ENCODE measurements at places on chromosomes 1 and 21. TPM values are rescaled to one million over a fixed set of nuclear protein-coding genes. Genes with fewer than 3 reads are reported as not detected.

FCRL6 gene
- 2.1 TPM for total RNA-seq

DNA sequence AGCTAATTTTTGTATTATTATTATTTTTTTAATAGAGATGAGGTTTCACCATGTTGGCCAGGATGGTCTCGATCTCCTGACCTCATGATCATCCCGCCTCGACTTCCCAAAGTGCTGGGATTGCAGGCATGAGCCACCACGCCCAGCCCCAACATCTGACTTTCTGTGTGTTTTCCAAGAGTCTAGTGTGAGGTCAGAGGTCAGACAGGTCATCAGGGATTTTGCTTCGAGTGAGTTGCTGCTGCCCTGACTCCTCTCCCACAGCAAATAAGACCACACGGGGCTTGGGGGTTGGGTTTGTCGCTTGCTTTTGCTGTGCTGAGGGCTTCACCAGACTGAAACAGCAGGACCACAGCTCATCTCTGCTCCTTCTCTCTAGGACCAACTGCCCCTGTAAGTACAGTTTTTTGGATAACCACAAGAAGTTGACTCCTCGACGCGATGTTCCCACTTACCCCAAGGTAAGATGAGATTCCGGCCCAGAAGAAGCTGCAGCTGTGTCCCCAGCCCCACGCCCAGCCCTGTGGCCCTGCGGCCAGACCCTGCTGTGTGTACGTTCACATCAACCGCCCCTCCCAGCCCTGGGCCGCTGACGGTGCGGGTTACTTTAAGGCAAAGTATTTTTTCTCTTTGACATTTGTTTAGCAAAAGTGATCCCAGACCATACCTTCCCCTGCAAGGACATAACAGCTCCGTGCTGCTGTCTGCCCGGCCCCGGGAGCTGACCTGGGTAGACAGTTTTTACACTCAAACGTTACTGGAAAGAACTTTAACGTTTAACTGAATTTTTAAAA is 97.5 kb downstream of the PDE9A start:
- peaks cover 16% of the 10 kb centered on the region for H3K4me1 ChIP-seq
- H3K27ac ChIP-seq = no peak overlapping the region
- H3K36me3 ChIP-seq = peaks cover 18% of the 10 kb centered on the region
- no peaks in the 10 kb centered on the region for H3K27me3 ChIP-seq

GRCh38 chr1:175823406-175823805 is 80.0 kb upstream of the TNR start:
- H3K4me1 ChIP-seq = no peaks in the 10 kb centered on the region
- no peak overlapping the region for H3K4me3 ChIP-seq

S100A7A gene
- total RNA-seq = not detected

DNA sequence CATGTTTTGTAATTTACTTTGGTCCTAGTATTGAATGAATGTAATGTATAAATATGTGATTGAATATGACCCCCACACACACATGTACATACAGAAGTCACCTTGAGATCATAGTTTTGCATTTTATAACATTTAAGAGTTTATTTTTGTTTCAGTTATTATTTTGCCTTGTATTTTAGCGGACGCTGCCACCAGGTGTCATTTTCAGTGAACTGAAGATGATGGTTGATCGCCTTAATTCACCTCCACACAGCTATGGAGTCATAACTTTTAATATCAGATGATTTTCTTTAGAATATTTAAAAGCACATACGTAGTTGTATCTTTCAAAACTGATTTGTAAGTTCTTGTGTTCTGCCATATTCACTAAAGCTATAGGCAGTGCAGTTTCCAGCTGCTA is 130.4 kb downstream of the DYRK1A start:
- peaks cover 24% of the 10 kb centered on the region for H3K4me1 ChIP-seq
- no peaks in the 10 kb centered on the region for H3K36me3 ChIP-seq
- no peaks in the 10 kb centered on the region for H3K27me3 ChIP-seq
- H3K4me3 ChIP-seq = no peak overlapping the region
- DNase-seq = no peak

AGMAT gene
- total RNA-seq = 11.0 TPM

DNA sequence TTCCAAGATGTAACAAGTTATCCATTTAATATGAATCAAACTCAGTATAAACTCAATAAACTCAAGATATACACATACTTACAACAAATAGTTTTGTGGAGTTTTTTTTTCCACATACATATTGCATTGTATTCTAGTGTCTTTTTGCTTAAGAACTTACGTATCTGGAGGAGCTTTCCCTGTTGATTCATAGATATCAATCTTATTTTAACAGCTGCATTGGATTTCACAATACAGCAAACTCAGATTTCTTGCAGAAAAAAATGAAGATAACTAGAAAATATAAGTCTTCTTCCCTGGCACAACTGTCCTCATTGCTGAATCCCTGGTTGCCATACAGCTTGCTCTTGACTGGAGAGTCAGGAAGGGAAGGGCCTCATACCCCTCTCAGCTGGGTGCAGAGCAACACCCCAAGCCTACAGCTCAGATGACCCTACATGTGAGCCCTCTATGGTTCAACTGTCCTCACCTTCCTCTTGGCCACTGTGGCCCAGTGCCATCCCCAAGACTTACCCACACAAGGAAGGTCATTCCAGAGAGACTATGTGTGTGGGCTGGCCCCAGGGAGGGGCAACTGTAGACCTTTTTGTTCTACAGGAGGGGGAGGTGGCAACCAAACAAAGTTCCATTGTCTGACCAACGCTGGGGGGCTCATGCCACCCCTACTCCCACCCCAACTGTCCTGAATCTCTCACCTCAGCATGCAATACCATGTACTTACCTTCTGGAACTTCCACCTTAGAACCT is 1.7 kb downstream of the MPZ start:
- H3K36me3 ChIP-seq = peaks cover 7% of the 10 kb centered on the region
- no peak for DNase-seq
- H3K4me3 ChIP-seq = no peak overlapping the region
- H3K27me3 ChIP-seq = no peaks in the 10 kb centered on the region
- peak overlapping the region; percentile 82 for H3K27ac ChIP-seq
- H3K4me1 ChIP-seq = peaks cover 14% of the 10 kb centered on the region

CFAP141 gene
- total RNA-seq = not detected

GFI1 gene
- total RNA-seq = 18.2 TPM

DNA sequence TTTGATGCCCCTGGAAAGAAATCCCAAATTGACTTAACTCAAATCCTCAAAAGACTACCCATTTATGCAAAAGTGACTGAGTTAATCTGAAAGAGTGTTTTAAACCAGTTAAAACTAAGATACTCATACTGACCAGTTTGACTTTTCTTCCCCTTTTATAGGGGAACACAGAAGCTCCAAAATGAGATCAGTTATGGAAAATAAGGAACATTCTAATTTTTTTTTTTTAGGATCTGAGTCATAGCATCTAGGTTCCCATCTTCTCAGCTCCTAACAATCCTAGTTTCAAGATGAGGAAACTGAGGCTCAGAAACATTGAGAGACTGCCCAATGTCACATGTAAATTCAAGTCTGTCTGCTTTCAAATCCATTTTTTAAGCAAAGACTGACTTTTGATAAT is 231.1 kb upstream of the RUNX1 start:
- peaks cover 2% of the 10 kb centered on the region for H3K4me1 ChIP-seq
- H3K4me3 ChIP-seq = no peak overlapping the region
- H3K27me3 ChIP-seq = no peaks in the 10 kb centered on the region
- DNase-seq = no peak
- H3K27ac ChIP-seq = no peak overlapping the region

DNA sequence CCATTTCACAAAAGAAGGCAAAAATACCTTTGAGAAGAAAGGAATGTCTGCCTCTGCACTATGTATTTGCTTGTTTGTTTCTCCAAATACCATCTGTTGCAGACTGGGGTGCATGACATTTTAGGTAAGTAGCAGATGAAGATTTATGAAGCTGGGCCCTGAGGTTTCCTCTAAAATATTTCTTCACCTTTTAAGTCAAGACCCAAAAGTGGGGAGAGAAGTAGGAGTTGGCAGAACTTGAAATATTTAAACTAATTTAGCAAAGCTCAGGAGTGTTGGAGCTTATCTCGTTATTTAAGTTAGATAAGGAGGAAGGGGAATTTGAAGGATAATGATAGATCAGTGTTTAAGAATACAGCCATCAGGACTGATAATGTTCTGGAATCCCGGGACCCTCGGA is 152.9 kb downstream of the DHRS3 start:
- H3K4me3 ChIP-seq = no peak overlapping the region
- H3K4me1 ChIP-seq = peaks cover 21% of the 10 kb centered on the region
- H3K27ac ChIP-seq = no peak overlapping the region
- no peaks in the 10 kb centered on the region for H3K27me3 ChIP-seq
- H3K36me3 ChIP-seq = peaks cover 42% of the 10 kb centered on the region

DNA sequence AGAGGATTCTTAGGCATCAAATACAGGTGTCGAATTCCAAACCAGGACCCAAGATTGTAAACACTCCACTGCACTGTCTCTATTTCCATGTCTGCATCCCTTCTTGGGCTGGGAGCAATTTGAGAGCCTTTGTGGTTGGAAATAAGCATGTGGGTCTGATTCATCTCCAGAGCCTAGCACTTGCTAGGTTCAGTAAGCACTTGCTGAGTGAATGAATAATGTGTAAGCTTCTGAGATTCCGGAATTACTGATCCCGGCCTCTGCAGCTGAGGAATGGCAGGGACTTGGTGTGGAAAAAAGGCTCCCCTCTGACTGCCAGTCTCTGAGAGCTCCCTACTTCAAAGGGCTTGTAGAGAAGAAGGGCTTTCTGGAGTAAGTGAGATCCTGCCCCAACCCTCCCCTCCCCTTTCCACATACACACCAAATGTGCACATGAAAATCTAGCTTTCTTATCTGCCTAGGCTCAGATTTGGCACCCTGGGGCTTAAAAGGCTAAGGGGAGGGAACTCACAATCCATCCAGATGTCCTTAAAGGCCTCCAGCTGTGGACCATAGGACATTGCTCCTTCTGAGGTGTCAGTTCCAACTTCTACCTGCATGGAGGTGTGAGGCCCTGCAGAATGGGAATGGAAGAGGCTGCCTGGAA is 39.6 kb upstream of the TRABD2B start:
- no peak overlapping the region for H3K4me3 ChIP-seq
- DNase-seq = no peak
- no peaks in the 10 kb centered on the region for H3K4me1 ChIP-seq
- peaks cover 17% of the 10 kb centered on the region for H3K27me3 ChIP-seq
- H3K27ac ChIP-seq = no peak overlapping the region
- no peaks in the 10 kb centered on the region for H3K36me3 ChIP-seq

GRCh38 chr1:55685560-55685959 is 470.4 kb upstream of the USP24 start:
- H3K27ac ChIP-seq = no peak overlapping the region
- no peak for DNase-seq
- no peaks in the 10 kb centered on the region for H3K36me3 ChIP-seq

GRCh38 chr1:66478116-66478515 is 55.8 kb upstream of the SGIP1 start:
- no peaks in the 10 kb centered on the region for H3K36me3 ChIP-seq
- H3K27me3 ChIP-seq = peaks cover 22% of the 10 kb centered on the region
- no peak overlapping the region for H3K27ac ChIP-seq
